ENCODE measurements at places on chromosomes 2 and 18. TPM values are rescaled to one million over a fixed set of nuclear protein-coding genes. Genes with fewer than 3 reads are reported as not detected.

The RAX gene
- not detected for total RNA-seq

The ZNF521 gene
- 11.3 TPM for total RNA-seq

The UGT1A3 gene
- not detected for total RNA-seq

The IL36A gene
- total RNA-seq = not detected

The RNF125 gene
- under 0.01 TPM for total RNA-seq
